ENCODE measurements at places on chromosomes 7 and 10. TPM values are rescaled to one million over a fixed set of nuclear protein-coding genes. Genes with fewer than 3 reads are reported as not detected.

The TYW1B gene
- total RNA-seq = 3.4 TPM

The LRRC18 gene
- not detected for total RNA-seq

The NEUROD6 gene
- not detected for total RNA-seq

The ALOX5 gene
- total RNA-seq = not detected

The EN2 gene
- total RNA-seq = not detected

The HOXA4 gene
- not detected for total RNA-seq

The SPDYE2 gene
- total RNA-seq = not detected

The COL13A1 gene
- 15.4 TPM for total RNA-seq

The EBLN1 gene
- not detected for total RNA-seq

The LRRC17 gene
- 4.9 TPM for total RNA-seq

The INMT gene
- 0.97 TPM for total RNA-seq

The ASAH2 gene
- 0.12 TPM for total RNA-seq

The WEE2 gene
- total RNA-seq = not detected

The KCNH2 gene
- not detected for total RNA-seq

The SLC26A3 gene
- total RNA-seq = not detected

The GGCT gene
- total RNA-seq = 12.3 TPM

The NRP1 gene
- 474 TPM for total RNA-seq

The TMEM270 gene
- total RNA-seq = not detected

The KLF14 gene
- total RNA-seq = 0.12 TPM

The OPTN gene
- 104 TPM for total RNA-seq

The KAZALD1 gene
- 9.7 TPM for total RNA-seq
